CD4-positive, CD25-positive, alpha-beta regulatory T cell (primary cell): ENCODE measurements at places on chromosomes 4 and X.

DNA sequence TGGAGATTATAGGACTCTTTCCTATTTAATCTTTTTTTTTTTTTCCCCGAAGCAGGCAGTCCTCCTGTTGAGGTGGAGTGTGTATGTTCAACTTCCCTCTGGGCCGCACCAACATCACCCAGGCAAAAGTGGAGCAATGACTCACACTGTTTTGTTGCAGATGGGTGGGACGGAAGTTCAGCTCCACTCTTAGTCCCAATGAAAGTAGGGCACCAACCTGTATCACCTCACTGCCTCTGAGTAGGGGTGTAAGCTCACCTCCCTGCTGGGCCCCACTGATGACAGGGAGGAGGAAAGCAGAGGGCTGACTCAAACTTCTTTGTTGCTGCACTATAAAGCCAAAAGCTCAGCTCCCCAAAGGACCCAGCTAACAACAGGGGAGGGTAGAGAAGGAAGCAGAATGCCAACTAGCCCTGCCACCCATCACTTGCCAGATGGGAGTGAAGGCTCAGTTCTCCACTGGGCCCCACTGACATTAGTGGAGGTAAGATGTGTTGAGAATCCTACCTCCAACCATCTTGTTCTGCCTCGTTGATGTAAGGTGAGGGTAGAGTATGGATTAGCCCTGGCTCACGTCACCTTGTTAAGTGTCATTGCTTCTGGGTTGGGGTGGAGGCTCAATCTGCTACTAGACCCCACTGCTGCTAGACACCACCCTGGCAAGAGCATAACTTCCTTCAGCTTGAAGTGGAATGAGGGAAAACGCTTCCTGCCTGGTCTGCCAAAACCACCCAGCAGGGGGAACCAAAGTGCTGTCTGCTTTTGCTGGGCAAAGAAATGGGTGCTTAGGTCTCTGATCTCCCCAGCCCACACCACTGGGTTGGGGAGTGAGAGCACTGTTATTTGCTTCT lies 14.1 kb downstream of the RPS6KA3 start:
- DNase-seq, result peak; percentile 75

GRCh38 chr4:80610199-80610598 lies 274.7 kb downstream of the CFAP299 start:
- DNase-seq, result no peak

GRCh38 chrX:121036137-121036536 lies 11.3 kb upstream of the GLUD2 start:
- no peak for DNase-seq

GRCh38 chr4:152735396-152735859 lies 44.1 kb downstream of the TIGD4 start:
- DNase-seq, result peak; percentile 36

- DNase-seq, result no peak
Measured at GRCh38 chr4:57605376-57605775, 495.2 kb upstream of the IGFBP7 start.

GRCh38 chr4:10007793-10008608 lies 13.3 kb downstream of the SLC2A9 start:
- no peak for DNase-seq

- DNase-seq, result no peak
Measured at GRCh38 chr4:11355226-11355625, 73.5 kb downstream of the HS3ST1 start.

DNA sequence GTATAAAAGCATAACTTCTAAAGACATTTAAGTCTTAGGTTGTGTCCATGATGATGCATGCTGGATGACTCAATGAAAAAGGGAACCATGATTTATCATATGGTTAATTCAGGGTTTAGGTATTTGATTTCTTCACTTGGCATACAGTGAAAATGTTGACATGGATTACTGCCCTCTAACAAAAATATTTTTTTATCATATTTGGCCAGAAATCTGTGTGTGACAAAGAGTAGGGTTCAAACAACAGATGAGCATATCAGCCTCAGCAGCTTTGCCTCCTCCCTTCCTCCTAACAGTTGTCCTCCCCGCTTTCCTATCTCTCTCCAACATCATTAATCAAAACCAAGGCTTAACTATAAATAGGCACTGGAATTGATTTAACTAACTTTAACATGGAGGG lies 46.3 kb downstream of the ARHGAP6 start:
- no peak for DNase-seq

DNA sequence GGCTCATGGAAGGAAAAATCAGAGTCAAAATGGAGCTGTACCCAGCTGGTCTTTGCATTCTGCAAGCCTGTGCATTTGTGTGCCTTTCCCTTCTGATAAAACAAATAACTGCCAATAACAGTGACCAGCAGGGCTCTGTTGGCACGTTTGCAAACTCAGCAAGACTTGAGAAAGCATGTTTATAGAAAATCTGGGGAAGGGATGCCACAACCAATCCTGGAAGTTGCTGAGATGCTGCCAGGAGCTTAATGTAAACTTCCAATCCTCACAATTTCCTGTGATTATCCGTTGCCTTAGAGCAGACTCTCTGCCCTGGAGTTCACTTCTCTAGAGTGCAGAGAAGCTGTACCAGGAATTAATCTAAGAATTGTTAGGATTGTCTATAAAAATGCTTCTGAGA lies 6.9 kb upstream of the ANXA3 start:
- no peak for DNase-seq

- DNase-seq, result no peak
Measured at GRCh38 chrX:134847133-134847532, 143.7 kb upstream of the SMIM10 start.

DNA sequence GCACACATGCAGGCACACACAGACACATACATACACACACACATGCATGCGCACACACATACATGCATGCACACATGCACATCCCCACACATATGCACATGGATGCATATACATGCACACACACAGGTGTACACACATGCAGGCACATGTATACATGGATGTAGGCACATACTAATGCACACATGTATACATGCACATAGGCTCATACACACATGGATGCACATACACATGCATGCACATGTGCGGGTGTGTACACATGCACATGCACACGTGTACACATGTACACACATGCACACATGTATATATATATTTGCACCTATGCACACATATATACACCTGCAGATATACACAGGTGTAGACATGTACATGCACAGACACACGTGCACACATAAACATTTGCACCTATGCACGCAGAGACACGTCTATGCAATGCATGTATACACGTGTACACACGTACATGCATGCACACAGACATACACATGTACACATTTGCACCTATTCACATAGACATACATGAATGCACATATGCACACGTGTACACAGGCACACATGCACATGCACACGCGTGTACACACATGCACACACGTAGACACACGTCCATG lies 4.0 kb downstream of the PLCXD1 start:
- DNase-seq, result no peak

DNA sequence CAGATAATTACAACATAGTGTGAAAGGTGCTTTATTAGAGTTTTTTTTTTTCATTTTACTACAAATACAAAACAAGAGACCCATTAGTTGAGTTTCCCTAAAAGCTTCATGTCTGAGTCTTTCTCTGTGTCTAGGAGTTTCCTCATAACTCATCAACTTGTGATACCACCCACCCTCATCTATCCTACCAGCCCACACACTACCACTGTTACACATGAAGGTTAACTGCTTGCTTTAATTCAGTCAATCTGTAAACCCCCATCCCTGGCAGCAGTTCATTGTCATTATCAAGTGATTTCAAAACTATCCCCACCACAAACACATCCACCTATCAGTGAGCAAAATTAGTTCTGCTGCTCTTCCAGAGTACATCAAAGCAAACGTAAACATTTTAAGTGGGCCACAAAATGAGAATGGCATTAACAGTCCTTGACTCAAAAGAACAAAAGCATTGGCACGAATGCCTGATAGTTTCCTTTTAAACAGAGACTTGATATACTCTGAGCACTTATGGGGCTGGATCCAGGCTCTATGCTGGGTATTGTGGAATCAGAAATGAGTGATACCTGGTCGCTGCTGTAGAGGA lies 331.6 kb upstream of the FAM241A start:
- DNase-seq, result no peak

DNA sequence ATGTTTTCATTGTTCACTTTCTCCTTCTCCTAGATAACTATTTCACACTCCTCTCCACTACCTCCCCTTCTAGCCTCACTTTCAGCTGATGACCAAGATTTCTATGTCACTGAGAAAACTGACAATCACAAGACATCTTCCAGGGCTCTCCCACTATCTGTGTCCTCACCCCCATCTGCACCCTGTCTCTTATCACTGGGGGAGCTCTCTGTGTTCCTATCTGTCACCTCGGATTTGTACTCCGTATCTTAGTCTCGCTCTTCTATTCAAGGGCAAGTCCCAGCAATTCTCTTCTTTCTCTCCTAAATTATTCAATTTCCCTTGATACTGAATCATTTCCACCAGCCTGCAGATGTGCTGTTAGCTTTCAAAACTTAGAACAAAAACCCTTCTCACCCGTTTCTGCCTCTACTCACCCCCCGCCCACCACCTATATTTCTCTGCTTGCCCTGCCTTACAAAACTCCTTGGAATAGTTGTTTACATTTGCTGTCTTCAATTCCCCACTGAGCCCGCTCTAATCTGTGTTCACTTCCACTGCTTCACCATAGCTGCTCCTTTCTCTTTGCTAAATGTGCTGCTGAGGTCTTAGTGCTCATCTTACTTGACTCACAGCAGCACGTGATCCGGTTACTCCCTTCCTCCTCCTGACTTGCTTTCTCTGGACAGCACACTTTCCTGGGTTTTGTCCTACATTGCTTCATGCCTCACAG lies 293.2 kb downstream of the UNC5C start:
- no peak for DNase-seq

DNA sequence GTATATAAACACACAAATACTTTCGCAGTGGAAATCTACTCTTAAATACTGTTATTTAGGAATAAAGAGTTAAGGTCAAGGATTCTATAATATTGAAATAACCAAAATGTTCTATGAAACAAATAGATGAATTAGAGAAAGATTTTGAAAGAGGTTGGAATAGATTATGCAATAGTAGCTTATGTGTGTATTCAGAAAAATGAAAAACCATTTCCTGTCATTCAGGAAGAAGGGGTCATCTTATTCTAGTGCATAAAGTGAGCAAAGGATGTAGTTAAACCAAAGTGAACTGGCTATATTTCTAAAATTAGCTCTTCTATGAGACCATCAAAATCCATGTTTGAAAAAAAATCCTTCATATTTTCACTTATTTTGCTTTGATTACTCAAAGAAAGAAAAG lies 30.0 kb upstream of the MYOZ2 start:
- no peak for DNase-seq

- DNase-seq, result no peak
Measured at GRCh38 chrX:70476934-70477733, 32.5 kb downstream of the DLG3 start.

GRCh38 chr4:102632241-102633065 lies 128.3 kb downstream of the MANBA start:
- no peak for DNase-seq

GRCh38 chr4:23922541-23923111 lies 32.8 kb upstream of the PPARGC1A start:
- DNase-seq, result no peak

GRCh38 chr4:13611283-13611842 lies 16.2 kb downstream of the BOD1L1 start:
- DNase-seq, result peak; percentile 17

DNA sequence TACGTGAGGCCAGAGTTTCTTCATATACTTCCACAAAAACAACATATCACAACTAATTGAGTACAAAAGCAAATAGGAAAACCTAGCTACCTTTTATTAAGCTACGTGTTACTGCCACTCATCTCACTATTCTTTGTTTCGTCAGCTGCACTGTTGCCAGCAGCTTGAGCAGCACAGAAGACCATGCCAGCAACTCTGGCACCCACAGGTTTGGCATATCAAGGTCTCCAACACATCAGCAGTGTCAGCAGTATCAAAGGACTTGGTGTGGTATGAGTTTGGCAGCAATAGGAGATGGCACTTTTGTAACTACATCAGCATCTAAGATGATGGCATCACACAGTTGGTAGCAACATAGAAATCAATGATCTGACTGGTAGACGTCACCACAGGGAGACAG lies 30.7 kb downstream of the CDKL2 start:
- DNase-seq, result no peak

GRCh38 chr4:3009422-3009821 lies 46.1 kb downstream of the GRK4 start:
- peak; percentile 1 for DNase-seq

- DNase-seq, result no peak
Measured at GRCh38 chr4:118948545-118949144, 60.0 kb downstream of the SYNPO2 start.

DNA sequence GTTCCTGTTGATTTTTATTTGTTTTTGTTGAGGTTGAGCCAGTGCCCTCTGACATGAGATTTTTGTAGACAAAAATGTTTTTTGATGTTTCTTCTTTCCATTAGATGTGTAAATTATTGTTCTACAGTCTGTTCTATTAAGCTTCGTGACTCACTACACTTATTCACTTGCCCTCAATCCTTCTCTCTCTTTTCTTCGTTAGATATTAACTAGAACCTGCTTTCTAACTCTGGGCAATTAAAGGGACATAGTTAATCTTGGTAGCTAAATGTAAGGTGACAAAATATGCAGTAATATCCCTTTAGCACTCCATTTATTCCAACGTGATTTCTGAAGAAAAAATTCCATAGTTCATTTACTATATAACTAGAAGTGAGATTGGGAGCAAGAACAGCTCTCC lies 333.9 kb downstream of the PDHA2 start:
- DNase-seq, result no peak

GRCh38 chr4:172348426-172348825 lies 535.2 kb downstream of the GALNTL6 start:
- no peak for DNase-seq

DNA sequence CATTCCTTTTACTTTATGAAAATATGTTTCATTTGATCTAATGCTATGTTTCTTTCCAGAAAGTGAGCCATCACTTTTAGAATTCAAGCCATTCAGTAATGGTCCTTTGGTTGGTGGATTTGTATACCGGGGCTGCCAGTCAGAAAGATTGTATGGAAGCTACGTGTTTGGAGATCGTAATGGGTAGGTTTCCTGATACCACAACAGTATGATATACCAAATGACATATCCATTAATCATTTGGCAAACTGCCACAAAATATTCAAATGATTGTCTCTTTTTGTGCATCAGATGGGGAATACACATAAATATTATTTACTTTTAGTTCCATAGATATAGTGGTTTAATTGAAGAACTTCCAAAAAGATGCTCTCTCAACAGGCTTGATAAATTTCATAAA lies 68.2 kb downstream of the HHIP start:
- no peak for DNase-seq

GRCh38 chr4:187478292-187479140 lies 517.1 kb upstream of the ZFP42 start:
- no peak for DNase-seq

- DNase-seq, result no peak
Measured at GRCh38 chr4:7514789-7515188, 80.1 kb upstream of the PSAPL1 start.

DNA sequence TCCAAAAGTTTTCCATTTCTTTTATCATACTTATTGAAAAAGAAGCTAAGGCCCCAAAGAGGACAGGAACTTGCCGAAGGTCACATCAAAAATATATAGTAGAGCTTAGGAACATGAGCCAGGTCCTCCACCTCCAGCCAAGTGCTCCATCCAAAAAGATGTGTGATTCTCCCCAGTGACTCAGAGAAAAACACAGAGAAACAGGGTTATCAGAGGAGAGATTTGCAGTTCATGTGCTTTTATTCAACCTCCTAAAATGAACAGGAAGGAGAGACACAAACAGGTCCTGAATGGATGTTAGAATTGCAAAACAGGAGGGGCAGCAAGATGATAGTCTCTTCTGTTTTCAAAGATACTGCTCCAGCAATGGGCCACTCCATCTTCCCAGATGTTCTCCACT lies 19.6 kb upstream of the FGF16 start:
- DNase-seq, result no peak
